ENCODE measurements at places on chromosomes 2 and 18. TPM values are rescaled to one million over a fixed set of nuclear protein-coding genes. Genes with fewer than 3 reads are reported as not detected.

The GATA6 gene
- total RNA-seq, result 0.11 TPM

The CD207 gene
- total RNA-seq, result not detected

The UGT1A9 gene
- total RNA-seq, result not detected

The PXDN gene
- 0.39 TPM for total RNA-seq

DNA sequence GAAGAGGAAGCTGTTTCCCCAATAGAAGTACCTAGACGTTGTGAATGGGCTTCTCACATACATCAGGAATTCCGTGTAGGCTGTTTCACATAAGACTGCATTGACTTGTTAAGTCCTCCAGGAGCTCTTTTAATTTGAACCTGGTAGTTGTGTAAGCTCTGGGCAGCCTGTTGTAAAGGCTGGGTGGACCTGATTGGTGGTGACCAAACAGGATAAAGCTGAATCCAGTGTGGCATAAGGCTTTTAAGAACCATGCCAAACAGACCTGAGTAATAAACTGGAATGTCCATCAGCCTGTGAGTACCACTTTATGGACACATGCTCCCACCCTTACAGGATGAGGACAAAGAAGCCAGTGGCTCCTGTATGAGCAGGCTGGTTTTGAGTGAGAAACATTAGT is 24.1 kb downstream of the RMND5A start:
- no peak for DNase-seq

DNA sequence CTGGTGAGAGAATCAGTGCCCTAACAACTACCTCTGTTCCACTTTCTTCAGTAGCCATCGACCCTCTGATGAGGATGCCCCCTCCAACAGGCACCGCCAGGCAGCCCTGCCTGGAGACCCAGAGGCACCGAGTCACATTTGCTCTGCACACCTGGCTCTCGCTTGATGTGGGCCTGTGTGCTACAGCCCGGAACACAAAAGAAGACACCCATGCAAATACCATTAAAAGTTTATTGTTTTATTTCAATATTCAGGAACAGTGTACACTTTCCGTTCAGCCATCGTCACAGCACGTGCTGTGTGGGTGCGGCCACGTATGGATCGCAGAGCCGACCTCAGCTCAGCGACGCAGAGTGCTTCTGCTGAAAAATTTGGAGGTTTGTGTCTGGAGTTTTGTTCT is 154.0 kb downstream of the MBP start:
- no peak for DNase-seq

- DNase-seq, result no peak
Measured at GRCh38 chr2:237309011-237309410, 105.0 kb downstream of the COL6A3 start.

DNA sequence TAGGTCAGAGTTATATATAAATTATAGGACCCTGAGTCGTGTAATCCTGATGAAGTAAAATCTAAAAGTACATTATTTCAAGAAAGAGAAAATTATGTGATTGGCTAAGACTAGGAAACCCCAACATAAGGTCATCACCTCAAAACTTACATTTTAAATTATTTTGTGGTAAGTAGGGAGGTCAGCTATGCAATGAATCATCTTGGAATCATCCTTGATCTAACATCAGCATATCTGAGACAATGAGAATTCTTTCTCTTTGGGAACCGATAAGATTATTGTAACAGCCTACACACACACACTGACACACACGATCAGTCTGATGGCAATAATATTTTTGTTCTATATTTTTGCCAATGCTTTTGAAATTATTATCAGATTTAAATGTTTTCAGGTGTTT is 904.8 kb upstream of the CHAC2 start:
- no peak for DNase-seq

DNA sequence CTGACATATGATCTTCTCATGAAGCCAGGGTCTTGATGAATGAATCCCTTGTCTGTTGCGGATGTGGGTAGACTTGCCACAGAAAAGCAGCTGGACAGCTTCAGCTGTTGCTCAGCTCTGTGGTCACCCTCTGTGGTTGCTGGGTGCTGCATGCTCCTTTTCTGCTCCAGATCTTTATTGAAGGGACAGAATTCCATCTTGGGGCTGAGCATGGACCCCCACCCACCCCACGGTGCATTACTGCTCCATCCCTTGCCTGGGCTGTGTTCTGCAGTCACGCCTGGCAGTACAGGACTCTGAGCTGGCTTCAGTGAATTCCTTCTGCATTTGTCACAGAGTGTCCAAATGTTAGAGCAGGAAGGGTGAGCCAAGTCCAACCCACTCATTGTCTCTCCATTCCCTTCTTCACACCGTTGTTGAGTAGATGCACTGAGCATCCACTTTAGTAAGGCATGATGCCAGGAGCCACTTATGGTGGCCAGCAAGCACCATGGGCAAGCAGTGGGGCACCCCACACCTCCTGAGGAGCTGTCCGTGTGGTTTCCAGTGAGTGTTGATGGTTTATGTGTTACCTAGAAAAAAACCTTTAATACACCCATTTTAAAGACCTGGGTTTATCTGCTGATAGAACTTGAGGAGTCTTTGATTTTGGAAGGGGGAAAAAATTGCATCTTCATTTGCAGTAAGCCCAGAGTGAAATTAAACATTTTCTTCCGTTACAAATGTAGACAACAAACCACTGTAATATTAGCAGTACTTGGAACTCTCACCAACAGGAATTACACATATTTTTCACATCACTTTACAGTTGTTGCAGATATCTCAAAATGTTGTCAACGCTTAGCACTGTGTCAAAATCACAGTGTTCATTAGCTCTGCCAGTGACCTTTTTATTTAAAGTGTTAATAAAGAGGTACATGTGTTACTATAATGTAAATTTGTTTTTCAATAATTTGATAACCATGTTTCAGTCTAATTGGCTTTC is 14.7 kb upstream of the ITGB6 start:
- DNase-seq, result no peak

DNA sequence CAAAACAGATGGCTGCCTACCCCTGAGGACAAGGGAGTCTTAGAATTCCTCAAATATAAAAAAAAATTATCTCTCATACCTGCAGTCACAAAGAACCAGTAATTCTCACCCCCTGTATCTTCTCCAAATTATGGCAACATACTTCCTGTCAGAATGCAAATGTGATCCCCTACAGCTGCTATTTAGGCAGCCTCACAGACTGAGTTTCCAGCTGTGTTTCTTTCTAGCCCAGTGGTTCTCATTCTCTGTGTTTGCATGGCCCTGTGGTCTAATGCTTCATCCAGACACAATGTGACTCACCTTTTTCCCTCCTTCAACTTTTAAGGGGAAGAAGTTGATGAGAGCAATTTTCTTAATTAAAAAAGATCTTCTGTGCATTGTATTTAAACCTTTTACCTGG is 726.3 kb downstream of the TSN start:
- DNase-seq, result no peak
